ENCODE measurements at places on chromosomes 1 and 21.

DNA sequence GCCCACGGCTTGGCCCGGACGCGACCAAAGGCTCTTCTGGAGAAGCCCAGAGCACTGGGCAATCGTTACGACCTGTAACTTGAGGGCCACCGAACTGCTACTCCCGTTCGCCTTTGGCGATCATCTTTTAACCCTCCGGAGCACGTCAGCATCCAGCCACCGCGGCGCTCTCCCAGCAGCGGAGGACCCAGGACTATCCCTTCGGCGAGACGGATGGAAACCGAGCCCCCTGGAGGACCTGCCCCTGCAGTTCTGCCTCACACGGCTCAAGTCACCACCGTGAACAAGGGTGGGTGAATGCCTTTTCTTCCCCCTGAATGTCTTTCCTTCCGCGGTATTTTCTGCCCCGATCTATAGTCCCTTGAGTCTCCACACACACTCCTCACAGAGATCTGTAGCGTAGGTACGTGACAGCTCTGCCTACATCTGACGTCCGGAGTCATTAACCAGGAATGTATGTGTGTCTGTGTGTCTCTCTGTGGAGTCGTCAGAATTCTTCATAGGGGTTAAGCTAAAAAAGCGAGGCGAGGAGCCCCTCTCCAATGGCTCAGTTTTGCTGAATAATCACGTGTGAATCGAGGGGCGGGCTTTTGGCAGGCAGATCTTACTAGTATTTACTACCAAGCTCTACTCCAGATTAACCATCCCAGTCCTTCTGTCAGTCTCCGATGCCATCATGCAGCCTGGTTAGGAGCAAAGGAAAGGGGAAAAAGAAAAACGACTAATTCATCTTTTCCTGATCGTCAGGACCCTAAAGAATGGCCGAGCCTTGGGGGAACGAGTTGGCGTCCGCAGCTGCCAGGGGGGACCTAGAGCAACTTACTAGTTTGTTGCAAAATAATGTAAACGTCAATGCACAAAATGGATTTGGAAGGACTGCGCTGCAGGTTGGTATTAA, at the start of gene CDKN2C:
Gene CDKN2C, plus strand, starts transcription at position 635 of the 898 bp plus-strand sequence. Its CDS starts 124 bp downstream, at position 759.
- peak; percentile 73 for DNase-seq

GRCh38 chr1:19178734-19179398, 31.2 kb downstream of the UBR4 start:
- DNase-seq = no peak

DNA sequence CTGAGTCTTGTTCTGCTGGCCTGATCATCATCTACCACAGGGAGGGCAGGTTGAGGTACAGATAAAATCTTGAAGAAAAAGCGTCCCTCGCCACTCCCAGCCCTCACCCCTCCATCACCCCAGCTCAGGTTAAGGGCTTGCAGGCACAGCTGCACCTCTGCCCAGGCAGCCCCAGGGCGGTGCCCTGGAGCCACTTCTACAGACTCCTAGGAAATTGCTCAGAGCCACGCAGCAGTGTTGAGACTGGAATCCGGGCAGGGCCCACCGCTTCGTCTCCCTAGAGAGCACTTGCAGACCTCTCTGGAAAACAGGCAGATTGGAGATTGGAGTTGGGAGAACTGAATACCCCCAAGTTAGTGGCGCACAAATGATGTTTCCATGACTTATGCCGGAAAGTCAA, 35.3 kb downstream of the VN1R5 start:
- DNase-seq = no peak

- DNase-seq = no peak
Measured at GRCh38 chr1:29868096-29868495, 631.8 kb downstream of the PTPRU start.

- no peak for DNase-seq
Measured at GRCh38 chr21:25390701-25391100, 216.6 kb downstream of the MRPL39 start.

- no peak for DNase-seq
Measured at GRCh38 chr1:9262096-9262986, 27.8 kb downstream of the H6PD start.

DNA sequence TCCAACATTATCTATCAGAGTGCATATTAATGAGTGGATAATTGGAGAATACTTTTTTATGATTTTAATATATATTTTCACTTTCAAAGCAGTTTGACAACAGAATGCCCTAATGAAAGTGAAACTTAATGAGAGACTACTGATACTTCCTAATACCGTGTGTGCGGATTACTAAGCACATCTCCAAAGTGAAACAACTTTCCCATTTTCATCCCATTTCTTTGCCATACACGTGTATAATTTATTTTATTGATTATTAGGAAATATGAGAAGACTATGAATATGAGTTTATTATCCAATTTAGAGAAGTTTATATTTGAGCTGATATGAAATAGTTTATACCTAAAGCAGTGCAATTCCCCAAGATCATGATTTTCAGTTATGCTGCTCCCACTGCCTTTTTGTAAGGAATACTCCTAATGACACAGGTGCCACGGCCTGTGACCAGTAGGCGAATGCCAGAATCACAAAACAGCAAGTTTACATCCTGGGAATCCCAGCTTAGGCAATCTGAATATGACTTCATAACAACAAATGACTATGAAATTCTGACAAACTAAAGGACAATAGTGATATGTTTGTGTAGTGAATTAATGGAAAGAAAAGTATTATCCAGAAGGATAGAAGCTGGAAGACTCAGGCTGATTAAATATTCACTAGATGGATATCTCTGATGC, 202.9 kb downstream of the NCAM2 start:
- DNase-seq = no peak

GRCh38 chr1:180085331-180085730, 69.3 kb upstream of the QSOX1 start:
- no peak for DNase-seq

GRCh38 chr1:64597113-64597512, 127.2 kb downstream of the CACHD1 start:
- no peak for DNase-seq

GRCh38 chr1:117570988-117571409, 34.8 kb upstream of the TENT5C start:
- DNase-seq = no peak

DNA sequence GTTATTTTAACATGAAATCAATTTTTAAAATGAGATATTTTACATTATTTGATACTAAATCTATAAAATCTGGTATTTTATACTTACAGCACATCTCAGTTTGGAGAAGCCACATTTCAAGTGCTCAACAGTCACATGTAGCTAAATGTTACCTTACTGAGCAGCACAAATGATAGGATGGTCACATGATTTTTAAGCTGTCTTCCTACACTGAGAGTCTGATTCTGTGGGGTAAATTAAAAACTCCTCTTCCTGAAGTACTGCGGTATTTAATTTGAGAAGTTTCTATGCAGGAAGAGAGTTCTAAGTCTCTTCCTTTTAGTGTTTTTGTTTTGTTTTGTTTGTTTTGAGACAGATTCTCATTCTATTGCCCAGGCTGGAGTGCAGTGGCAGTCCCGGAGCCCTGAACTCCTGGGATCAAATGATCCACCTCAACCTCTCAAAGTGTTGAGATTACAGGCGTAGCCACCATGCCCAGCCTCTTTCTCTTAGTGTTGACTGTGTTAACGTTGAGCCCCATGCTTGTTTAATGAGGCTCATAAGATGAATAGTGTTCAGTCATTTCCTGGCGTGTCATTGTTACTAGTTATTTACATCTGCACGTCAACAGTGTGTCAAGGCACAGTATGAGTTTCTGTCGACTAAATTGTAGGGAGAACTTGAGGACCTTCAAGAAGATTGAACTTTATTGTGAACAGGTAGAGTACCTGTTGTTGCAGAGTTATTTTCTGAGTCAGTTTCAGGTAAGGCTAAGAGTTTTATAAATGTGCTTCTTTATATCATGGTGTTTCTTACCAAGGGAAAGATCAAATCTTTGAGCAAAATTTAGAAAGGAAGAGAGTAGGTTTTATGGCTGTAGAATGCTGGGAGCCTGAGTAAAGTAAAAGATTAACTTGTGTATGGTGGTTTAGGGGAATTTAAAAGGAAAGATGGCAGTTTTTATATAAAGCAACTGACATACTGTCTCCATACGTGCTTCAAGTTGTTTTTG, 3.3 kb downstream of the CNST start:
- DNase-seq = no peak

- no peak for DNase-seq
Measured at GRCh38 chr1:113275083-113275482, 115.2 kb upstream of the MAGI3 start.

- DNase-seq = peak; percentile 24
Measured at GRCh38 chr1:213457186-213457585, 406.1 kb downstream of the RPS6KC1 start.

DNA sequence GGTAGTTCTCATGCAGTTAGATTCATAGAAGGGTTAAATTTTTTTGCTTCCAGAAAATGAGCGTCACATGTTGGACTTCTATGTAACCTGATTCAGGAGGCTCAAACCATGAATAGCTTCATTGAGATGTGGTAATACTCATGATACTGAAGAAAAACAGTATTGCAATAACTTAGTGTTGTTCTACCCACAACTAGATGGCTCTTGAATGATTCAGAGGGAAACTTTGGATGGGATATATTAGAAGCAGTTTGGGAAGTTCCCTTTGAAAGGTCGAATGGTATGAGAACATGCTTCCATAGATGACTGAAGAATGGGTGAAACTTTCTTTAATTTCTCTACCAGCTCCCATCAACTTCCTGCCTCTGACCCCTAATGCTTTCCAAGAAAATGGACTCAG, 211.7 kb upstream of the PTGFR start:
- peak; percentile 68 for DNase-seq

- no peak for DNase-seq
Measured at GRCh38 chr21:17688912-17689874, 76.5 kb upstream of the BTG3 start.

DNA sequence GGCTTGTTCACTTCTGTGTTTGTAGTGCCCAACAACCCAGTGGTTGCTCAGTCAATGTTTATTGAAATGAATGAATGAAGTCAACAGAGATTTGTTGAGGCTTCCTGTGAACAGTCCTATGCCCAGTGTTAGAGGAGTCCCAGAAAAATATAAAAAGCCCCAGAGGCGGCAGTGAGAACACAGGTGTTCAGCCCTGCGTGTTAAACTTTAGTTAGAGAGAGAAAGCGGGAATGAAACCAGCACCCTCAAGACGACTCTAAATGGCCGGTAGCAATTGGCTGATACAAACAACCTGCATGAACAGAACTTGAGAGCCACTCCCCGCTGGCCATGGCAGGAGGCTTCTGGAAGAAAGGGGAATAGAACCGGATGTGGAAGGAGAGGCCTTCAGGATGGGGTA, 22.6 kb downstream of the TMEM51 start:
- no peak for DNase-seq

DNA sequence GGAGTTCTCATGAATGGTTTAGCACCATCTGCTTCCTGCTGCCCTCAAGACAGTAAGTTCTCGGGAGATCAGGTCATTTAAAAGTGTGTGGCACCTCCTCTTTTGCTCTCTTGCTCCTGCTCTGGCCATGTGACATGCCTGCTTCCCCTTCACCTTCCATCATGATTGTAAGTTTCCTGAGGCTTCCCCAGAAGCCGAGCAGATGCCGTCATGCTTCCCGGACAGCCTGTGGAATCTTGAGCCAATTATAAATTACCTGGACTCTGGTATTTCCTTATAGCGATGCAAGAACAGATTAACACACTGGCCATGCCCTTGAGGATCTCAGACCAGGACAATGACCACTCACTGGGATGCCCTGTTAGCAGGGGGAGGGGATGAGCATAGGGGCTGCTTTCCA, 212.3 kb downstream of the MATN1 start:
- DNase-seq = no peak

GRCh38 chr1:1034439-1034781, 14.5 kb downstream of the AGRN start:
- no peak for DNase-seq

GRCh38 chr1:39720094-39720999, 18.3 kb upstream of the PPIE start:
- peak; percentile 40 for DNase-seq

- no peak for DNase-seq
Measured at GRCh38 chr1:9728451-9729295, 77.1 kb downstream of the PIK3CD start.

GRCh38 chr1:93734999-93735398, 53.4 kb upstream of the BCAR3 start:
- DNase-seq = peak; percentile 35

Measured in AG20443 (cell line).